Progenitor cell of endocrine pancreas (in vitro differentiated cells): ENCODE measurements at places on chromosomes 16 and 17. TPM values are rescaled to one million over a fixed set of nuclear protein-coding genes. Genes with fewer than 3 reads are reported as not detected.
A peak's percentile ranks its signal among the peaks of the same experiment; 100 is the strongest.

- H3K4me3 ChIP-seq = no peak overlapping the region
- peak; percentile 20 for DNase-seq
- H3K36me3 ChIP-seq = no peaks in the 10 kb centered on the region
- H3K4me1 ChIP-seq = no peaks in the 10 kb centered on the region
- H3K27me3 ChIP-seq = no peaks in the 10 kb centered on the region
- H3K27ac ChIP-seq = no peak overlapping the region
Observed at GRCh38 chr16:17138801-17139200, 332.0 kb downstream of the XYLT1 start.

GRCh38 chr17:8798846-8799569 lies at the start of gene MFSD6L:
TSS of gene MFSD6L (minus strand) at chr17:8799365. CDS start at chr17:8799120, 245 bp downstream.
- peaks cover 4% of the 10 kb centered on the region for H3K27me3 ChIP-seq
- no peaks in the 10 kb centered on the region for H3K36me3 ChIP-seq
- DNase-seq = peak; percentile 66
- H3K4me1 ChIP-seq = peaks cover 39% of the 10 kb centered on the region
- H3K4me3 ChIP-seq = peak within 1 kb of the TSS; percentile 69

Gene SCARF1
- total RNA-seq = 0.43 and 0.69 TPM in 2 replicates

Gene SLFN14
- not detected in 2 replicates for total RNA-seq

Gene PLA2G10
- 1.4 and 2.2 TPM in 2 replicates for total RNA-seq

Gene KRT16
- total RNA-seq = not detected in 2 replicates

Gene CACNG1
- 0.22 TPM in 1 of 2 replicates, not detected in the other for total RNA-seq

Gene JUP
- total RNA-seq = 195 and 199 TPM in 2 replicates

Gene C1QL1
- 36.2 and 37.0 TPM in 2 replicates for total RNA-seq
